ENCODE measurements at places on chromosomes 11 and 22.

DNA sequence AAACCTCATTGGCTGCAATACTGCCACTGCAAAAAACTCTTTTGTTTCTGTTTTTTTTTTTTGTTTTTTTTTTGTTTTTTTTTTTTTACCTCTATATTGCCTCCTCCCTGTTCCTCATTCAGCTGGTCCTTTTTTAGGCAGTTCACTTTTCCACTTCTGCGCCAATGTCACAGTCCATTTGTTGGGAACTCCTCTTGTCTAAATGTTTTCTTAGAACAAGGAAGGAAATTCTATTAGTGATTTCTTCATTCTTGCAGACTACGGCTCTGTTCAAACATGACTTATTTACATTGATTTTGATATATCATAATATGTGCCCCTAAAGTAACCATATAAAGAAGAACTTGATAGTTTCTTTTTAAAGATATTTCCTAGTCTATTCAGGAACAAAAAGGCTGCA is 2.9 kb downstream of the FAM118B start:
- DNase-seq = no peak

DNA sequence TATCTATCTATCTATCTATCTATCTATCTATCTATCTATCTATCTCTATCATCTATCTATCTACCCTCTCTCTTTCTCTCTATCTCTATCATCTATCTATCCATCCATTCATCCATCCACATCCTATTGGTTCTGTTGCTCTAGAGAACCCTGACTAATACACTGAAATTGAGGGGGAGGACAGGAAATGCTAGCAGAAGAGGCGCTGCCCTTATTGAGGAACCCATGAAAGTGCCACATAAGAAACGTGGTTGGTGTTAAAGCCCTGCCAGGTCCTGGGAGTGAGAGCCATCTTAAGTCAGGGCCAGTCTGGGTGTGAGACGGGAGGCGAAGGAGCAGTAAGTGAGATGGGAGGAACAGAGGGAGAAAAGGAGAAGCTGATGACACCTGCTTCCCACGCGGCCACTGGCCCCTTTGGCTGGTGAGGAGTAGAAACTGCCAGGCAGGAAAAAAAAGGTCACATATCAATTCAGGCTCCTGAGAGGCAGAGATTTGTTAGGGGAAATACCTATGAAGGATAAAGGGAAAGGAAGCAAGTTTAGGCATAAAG is 87.9 kb upstream of the PLET1 start:
- no peak for DNase-seq

DNA sequence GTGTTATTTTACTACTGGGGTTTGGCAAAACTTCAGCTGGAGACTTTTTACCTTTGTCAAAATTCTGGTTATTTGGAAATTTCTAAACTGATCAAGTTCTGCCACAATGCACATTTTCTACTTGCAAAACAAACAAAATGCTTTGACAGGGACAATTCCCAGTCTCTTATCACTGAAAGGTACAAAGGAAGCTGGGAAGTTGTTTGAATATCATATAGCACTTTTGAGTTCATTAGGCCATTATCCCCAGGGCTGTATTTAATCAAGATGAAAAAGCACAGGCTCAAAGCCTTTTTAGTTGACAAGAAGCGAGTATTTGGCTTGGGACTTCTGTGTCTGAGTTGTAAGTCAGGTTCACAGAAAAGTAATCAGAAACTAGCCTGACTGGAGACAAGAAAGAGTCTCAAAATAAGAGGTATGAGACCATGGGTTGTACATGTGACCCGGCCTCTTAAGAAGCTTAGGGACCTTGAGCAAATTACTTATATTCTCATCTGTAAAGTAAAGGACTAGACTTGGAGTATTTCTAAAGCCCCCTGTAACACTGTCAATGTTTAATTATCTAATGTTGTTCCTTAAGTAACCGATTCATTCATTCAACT is 2.9 kb upstream of the HORMAD2 start:
- no peak for DNase-seq

GRCh38 chr11:45650166-45651095 is 15.0 kb downstream of the CHST1 start:
- DNase-seq = no peak

DNA sequence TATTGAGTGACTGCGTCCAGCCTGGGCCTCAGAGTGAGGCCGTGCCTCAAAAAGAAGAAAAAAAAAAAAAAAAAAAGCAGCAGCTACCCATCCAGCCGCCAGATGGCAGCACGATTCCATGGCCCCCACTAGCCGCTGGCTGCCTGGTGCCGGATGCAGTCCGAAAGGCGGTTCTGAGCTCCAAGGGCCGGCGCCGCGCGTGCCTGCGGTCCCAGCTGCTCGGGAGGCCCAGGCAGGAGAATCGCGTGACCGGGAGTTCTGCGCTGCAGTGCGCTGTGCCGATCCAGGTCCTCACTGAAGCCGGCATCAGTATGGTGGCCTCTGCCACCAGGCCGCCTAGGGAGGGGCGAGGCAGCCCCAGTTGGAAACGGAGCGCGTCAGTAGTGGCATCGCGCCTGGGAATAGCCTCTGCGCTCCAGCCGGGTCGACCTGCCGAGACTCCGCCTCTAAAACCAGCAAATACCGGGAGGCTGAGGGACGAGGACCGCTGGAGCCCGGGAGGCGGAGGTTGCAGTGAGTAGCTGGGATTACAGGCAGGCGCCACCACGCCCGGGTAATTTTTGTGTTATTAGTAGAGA is 19.3 kb downstream of the SCARF2 start:
- peak; percentile 74 for DNase-seq

- no peak for DNase-seq
Observed at GRCh38 chr11:109140857-109141515, 281.0 kb upstream of the C11orf87 start.

- peak; percentile 64 for DNase-seq
Observed at GRCh38 chr11:122882857-122883645, 492 bp downstream of the JHY start.

- DNase-seq = no peak
Observed at GRCh38 chr11:36235750-36236149, 53.5 kb downstream of the COMMD9 start.

GRCh38 chr11:69931994-69932910 is 113.0 kb upstream of the FGF3 start:
- DNase-seq = no peak

DNA sequence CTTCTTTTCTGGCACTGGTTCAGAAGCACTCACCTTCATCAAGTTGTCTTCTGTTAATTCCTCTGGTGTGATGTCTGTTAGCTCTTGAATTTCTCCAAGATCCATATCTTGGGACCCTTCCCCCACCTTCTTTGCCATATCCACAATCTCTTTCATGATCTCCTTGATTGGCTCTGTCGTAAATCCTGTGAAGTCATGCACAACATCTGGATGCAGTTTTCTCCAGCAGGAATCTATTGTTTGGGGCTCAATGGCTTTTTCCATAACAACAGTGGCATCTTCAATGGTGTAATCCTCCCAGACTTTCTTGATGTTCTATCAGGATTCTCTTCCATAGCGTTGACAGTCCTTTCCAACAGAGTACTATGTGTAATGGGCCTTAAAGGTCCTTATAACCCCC is 96.9 kb downstream of the CSTPP1 start:
- DNase-seq = no peak

DNA sequence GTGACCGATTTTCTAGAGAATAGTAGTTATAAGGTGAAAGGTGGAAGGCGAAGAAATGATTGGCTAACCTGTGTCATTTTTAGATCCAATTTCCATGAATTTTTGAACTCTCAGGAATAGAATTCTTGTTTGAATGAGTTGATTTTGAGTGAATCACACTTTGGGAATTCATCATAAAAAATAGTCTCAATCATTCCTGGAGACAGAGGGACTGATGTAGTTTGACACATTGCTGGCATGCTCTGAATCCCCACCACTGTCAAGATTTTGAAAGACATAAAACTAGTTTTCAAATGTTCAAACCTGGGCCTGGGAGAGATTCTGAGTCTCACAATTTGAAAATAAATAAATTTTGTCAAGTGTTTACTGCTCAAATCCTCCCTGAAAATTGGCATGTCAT is 861.4 kb upstream of the RAG2 start:
- no peak for DNase-seq

DNA sequence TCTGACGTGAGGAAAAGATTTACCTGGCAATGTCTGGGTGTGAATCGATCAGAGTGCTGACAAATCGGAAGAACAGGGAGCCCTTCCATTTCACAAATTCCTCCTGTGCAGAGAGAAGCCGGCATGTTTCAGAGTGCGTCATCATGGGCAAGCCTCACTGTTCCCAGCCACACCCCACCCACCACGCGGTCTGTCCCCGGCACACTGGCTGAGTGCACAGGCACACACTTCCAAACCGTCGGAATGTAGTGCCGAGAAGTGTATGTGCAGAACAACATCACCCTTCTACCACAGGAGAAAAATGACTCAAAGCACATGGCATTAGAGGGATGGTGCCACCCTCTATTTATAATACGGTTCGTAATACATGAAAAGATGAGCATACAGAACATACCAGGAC is 47.5 kb downstream of the NCAPD3 start:
- DNase-seq = no peak

GRCh38 chr22:46370584-46371291 is 35.2 kb downstream of the TRMU start:
- peak; percentile 68 for DNase-seq

GRCh38 chr11:120431633-120432032 is 79.9 kb upstream of the GRIK4 start:
- DNase-seq = no peak

DNA sequence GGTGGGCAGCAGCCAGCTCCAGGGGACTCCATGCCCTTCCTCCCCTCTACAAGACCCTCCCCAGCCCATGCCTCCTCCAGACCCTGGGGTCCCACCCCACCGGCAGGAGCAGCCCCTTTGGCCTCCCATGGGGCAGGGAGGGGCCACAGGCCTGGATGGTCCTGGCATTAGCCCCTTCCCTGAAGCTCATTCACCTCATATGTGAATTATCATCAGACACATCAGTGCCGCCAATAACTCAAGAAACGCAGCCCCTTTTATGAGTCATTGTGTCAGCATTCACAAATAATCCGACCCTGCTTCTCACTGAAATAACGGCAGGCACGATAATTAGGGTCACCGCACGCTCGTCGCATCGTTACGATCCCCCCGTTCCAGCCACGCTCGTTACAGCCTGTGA is 124.2 kb downstream of the BRD1 start:
- no peak for DNase-seq

DNA sequence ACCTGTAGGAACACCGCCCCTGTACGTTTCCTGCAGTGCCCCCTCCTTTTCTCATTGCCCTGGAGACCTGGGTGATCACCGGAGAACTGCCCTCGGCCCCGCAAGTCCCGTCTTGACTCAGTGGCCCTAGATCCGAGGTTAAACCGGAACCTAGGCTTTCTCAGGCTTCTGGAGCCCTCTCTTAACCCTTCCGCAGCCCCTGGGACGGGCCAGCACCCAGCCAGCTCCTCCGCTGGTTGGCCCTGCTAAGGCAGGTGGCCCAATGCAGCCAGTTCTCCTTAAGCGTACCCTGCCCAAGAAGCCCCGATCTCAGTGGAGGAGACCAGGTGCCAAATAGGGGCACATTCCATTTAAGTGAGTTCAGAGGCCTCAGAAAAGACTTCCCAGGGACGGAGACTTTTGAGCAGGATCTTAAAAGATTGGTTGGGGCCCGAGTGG is 776 bp downstream of the NLRX1 start:
- DNase-seq = no peak

DNA sequence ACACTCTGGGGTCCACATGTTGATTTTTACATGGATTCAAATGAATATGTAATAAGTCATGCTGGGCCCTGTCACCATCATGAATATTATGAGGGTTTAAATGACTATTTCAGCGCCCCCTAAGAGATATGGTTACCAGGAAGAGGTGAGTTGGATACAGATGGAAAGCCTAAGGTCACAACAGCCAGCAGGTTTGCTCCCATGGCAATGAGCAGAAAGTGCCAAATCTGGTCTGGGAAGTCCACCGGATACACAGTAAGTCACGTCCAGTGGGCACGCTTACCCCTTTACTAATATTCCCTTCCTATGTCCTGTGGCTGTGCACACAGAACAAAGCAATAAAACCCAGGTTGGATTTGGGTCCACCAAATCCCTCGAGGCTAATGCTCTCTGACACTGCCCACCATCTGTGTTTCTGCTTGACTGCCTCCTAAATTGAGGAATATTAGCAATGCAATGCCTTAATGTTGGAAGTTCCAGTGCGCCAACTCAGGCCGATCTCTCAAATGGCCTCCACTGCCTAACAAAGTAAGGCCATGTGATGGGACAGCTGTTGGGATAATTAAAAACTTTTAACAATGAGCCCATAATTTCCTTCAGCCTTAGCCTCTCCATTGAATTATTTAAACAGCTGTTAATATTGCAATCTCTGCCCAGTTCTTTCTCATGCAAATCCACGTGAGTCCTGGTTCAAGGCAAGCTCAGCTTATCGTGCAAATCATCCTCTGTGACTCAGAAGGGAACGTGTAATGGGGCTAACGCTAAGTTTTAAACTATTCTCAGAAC is 97.6 kb downstream of the SLC1A2 start:
- DNase-seq = no peak

DNA sequence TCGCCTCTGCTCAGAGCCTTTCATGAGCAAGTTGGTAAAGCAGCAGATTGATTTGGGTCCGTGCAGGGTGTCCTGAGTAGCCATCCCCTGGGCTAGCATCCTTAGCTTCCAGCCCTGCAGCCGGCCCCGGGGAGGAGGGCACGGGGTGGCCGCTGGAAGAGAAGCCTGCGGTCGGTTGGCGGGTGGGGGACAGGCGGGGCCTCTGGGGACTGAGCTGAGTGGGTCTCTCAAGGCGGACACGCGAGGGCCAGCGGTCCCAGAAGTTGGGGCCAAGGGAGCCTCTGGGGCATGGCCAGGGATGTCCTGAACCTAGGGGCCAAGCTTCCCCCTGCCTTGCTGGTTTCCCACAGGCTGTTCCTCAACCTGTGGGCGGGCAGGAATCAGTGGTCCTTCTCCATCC is 143.0 kb downstream of the TBC1D22A start:
- DNase-seq = no peak

DNA sequence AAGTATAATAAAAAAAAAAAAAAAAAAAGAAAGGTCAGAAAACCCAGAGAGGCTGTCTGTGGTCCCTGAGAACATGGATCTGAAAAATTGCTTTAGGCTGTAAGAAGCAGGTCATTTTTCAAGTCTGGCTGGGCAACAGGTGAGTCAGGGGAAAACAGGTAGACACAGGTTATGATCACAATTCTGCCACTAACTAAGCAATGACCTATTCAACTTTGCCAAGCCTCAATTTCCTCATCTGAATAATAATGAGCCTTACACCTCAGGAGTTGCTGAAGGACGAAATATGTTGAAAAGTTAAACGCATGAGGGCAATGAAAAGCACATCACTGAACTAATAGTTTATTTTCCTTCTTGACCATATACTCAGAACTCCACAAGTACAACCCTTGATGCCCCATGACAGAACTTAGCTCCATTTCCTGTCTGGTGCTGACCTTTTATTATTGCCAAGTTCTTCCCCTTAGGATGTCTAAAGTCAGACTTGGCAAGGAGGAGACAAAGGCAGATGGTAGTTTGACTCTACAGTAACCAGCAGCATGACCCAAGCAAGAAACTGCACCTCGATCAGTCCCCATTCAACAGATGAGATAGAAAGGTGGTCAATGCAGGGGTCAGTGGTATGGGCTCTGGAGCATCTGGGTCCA is 93.6 kb downstream of the SYN3 start:
- no peak for DNase-seq

DNA sequence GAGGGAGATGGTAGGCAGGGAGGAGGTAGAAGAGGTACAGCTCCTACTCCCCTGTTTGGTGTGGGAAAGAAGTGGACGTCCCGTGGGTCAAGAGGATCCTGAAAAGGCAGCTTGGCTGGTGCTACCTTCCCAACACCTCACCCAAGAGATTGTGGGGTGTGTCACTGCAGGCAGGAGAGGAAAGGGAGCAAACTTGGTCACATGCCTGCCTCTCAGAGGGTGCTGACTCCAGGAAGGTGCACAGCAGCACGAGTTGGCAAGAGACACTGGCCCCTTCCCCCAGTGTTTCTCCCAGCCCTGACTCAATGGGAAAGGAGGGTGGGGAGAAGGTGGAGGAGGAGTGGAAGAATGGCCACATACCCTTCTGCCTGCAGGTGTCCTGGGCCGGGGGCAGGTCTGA is 99.6 kb downstream of the CSNK2A3 start:
- DNase-seq = no peak

Data from CD8-positive, alpha-beta memory T cell (primary cell).